Activated T-helper 1 cell treated with anti-CD3 and anti-CD28 coated beads, Interleukin-2, amount 50 U/mL, for 16 hours (primary cell): ENCODE measurements at places on chromosomes 6 and 20.

- DNase-seq = peak; percentile 91
These were observed at the start of gene WRNIP1 for GRCh38 chr6:2765166-2765895. Gene WRNIP1, plus strand, starts transcription at chr6:2765393. Its CDS starts 230 bp downstream, at chr6:2765623.

DNA sequence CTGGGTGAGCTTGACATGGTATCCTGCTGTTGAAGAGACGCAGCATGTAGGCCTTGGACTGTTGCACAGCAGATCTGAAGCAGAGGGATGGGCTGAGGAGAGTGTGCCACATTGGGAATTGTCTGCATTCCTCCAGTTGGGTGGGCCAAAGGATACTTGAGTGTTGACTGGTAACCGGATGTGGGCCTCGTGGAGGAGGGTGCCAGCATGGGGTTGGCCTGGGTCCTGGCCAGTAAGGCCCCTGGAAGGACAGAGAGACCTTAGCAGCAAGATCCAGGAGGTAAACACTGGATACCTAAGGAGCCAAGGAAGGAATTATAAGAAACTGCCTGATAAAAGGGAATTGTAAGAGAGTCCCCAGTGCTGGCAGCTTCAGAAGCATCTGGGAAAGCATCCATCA is 76.9 kb downstream of the FIG4 start:
- DNase-seq = no peak

DNA sequence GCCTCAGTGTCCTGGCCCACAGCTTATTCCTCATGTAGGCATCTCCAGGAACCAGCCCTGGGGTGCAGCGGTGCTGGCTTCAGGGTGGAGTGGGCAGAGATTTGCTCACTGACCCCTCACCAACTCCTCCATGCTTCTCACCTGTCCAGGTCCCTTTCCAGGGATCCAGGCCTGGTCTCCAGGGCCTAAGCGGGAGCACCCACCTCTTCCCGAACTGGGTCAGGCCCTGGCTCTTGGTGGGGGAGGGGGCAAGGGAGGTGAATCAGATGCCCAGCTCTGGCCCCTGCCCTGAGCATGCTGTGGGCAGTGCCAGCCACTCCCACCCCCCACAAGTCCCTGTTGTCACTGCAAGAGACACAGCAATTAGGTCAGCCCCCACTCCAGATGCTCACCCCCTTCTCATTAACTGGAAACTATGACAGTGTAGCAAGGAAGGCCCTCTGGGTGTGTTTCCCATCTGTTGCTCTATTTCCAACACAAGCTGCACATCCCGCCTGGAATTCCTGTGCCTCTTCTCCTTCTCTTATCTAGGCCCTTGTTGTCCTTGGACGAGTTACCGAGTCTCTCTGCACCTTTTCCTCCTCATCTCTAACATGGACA is 37.0 kb downstream of the MDFI start:
- DNase-seq = no peak

- DNase-seq = no peak
These were observed 125.5 kb downstream of the EPHA7 start for GRCh38 chr6:93293872-93294271.

DNA sequence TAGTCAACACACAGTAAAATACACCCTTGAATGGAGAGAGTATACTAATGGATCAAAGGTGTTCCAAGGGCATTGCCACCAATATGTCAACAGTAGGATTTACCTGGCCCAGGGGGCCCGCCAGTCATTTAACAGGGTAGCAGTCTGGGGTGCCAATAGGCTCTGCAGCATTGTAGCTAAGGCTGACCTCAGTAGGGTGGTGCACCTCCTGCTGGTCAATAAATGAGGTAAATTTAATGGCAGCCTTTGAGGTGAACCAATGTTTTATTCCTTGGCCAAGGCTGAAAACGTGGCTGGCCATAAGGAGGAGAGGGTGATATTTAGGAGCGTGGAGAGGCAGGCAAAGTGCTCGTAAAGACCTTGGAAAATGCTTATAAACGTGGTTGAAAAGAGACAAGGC is 147.2 kb downstream of the RPS12 start:
- no peak for DNase-seq

DNA sequence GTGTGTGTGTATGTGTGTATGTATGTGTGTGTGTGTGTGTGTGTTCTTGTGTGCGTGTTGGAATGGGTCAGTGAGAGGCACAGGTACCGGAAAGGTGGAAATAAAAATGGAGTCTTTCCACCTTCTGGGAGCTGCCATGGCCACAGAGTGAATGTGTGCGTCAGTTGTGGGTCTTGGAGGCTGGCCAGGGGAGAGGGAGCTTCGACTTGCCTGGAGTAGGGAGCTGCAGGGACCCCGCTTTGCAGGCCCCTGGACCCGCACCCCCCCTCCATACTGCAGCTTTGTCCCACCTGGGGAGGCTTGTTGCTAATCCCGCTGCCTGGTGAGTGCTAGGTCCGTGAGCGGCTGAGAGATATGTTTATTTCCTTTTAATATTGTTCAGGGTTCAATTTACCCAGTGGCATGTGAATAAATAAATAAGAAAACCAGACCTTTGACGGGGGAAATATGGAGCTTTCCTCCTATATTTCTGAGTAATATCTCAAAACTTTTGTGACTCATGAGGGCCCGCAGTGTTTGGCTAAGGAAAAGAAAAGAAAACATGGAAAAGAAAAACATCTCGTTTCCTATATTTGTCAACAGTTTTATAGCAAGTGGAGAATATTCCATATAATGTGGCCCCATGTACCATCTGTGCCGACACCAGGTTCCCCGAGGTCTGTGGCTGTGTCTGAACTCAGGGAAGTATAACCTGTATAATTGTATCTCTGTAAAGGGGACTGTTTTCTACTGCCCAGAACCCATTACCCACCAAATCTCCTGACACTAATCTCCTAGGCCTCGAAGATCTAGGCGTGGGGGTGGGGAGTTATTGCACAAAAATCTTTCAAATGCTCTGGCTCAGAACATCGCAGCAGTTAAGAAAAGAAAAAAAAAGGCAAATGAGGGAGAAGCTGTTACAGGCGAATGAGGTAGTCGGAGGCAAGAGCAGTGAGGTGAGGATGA is 24.6 kb upstream of the CCDC167 start:
- DNase-seq = no peak

DNA sequence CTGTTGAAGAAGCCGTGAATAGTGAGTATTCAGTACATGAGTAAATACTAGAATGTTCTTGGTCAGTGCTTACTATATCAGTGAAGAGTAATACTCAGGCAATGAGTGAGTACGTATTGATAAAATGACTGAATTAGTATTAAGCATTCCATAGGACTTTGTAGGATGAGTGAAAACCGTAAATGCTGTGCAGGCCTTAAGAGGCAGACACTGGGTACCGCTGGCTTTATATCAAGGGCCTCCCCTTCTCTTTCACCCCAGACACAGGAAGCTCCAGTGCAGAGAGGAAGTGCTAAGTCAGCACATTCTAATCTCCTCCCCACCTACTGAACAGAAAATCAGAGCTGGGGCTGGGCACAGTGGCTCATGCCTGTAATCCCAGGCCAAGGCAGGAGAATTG is 24.2 kb downstream of the POFUT1 start:
- no peak for DNase-seq
